Cerebellar nuclear complex (tissue), 1 donor: ENCODE measurements at places on chromosomes 16 and 17.
A peak's percentile ranks its signal among the peaks of the same experiment; 100 is the strongest.

DNA sequence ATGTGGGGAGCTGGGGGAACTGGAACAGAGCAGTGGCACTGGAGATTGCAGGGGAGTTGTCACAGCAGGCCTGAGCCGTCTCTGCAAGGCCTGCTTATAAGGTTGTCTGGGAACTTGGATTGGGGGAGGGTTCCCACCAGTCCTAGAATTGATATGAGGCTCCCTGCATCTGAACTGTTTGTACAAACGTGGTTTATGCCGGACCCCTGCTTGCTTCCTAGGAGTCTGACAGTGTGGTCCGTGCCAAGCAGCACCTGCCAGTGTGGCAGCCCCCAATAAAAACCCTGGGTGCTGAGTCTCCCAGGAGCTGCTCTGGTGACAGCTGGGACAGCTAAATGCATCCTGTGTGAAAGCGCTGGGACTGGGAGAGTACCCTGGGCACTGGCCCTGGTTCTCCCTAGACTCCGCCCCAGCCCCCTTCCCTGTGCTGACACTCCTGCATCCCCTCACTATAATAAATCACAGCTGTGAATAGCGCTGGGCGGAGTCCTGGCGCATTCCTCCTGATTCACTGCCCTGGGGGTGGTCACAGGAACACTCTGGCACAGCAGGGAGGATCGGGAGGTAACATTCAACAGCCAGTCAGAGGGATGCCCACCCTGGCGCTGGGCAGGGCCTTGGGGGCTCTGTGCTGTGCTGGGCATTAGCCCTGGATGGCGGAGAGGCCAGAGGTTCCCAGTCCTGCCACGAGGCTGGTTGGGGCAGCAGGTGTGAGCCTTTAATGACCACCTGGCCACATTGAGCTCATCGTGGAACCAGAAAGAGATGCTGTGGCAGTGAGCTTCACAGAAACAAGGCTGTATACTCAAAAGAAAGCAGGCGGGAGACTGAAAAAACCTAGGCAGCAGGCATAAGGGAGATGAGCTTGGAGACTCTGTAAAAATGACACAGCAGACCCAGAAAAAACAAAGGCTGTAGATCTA, 45.6 kb downstream of the RMI2 start:
- DNase-seq = no peak

- no peak for DNase-seq
Observed at GRCh38 chr16:85402910-85403692, 210.0 kb upstream of the GSE1 start.

- no peak for DNase-seq
Observed at GRCh38 chr17:13084420-13084819, 66.6 kb upstream of the ELAC2 start.

- no peak for DNase-seq
Observed at GRCh38 chr16:67562918-67563707, 787 bp downstream of the CTCF start.

GRCh38 chr17:81039096-81039495, 4.1 kb downstream of the BAIAP2 start:
- DNase-seq = no peak

GRCh38 chr17:8861495-8862181, 5.8 kb downstream of the PIK3R6 start:
- DNase-seq = no peak

GRCh38 chr16:69324585-69325253, 5.7 kb downstream of the PDF start:
- DNase-seq = no peak

- no peak for DNase-seq
Observed at GRCh38 chr17:64736804-64737492, 74.8 kb upstream of the SMURF2 start.

GRCh38 chr17:74566132-74566753, 1.1 kb downstream of the CD300H start:
- DNase-seq = peak; percentile 19

- no peak for DNase-seq
Observed at GRCh38 chr16:820748-821147, 20.2 kb upstream of the GNG13 start.

- DNase-seq = no peak
Observed at GRCh38 chr16:18855196-18855595, 53.8 kb upstream of the ARL6IP1 start.

- no peak for DNase-seq
Observed at GRCh38 chr16:57668630-57669475, 747 bp downstream of the ADGRG3 start.

GRCh38 chr17:61408151-61409041, 8.8 kb downstream of the TBX2 start:
- DNase-seq = no peak
